ENCODE measurements at places on chromosomes 3 and 15.

- no peak for DNase-seq
These were observed 96.6 kb downstream of the SPRED1 start for GRCh38 chr15:38349251-38349650.

DNA sequence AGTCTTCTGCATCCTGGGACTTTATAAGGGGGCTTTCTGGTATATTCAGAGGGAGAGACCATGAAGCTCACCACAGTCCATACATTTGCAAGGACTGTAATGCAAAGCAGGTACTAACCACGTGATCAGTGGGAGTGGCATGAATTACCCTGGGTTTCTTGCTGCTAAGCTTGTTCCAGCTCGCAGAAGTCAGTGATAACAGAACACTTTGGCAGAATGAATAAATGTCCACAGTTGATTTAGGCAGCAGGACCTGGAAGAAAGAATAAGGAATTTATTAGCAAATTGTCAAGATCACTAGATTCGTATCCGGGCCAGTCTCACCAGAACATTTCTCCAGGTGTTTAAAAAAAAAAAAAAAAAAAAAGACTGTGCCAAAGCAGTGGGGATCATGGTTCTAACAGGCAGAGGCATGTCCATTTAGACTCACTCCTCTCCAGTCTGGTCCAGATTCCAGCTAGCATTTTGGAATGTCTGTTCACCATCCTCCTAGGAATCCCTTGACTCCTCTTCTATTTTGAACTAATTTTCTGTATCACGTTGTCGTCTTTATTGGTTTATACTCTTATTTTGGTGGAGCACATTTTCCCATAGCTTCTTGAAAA lies 24.5 kb downstream of the HHLA2 start:
- no peak for DNase-seq

DNA sequence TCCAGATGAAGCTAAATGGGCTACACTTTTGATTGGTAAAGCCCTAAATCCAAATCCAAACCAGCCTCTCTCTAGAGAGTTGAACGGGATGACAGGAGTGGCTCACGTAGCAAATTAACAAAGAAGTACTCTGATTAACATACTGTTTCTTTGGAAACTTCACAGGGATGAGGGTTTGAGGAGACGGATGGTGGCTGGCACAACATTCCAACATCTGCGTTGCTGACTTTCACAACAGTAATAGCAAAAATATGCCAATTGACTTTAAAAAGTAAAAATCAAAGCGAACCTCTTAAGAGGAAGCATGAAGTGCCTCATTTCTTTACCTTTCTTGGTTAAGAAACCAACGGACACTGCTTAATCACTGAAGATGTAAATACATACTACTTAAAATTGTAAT lies 181.4 kb downstream of the TBL1XR1 start:
- no peak for DNase-seq

DNA sequence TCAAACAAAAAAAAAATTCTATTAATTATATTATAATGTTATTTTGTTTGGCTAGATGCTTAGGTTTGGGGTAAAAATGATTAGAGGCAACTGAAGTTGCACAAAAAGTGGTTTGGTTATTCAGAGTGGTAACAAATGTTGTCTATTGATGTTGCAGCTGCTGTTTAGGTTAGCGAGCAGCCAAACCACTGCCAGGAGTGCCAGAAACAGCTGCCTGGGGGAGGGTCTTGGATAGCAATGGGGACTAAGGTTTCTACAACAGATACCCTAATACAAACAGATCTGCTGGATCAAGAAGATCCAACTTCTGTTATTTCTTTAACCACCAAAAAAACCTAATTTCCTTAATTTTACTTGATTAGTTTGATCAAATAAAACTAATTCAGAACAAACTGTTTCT lies 26.6 kb downstream of the BTLA start:
- no peak for DNase-seq

DNA sequence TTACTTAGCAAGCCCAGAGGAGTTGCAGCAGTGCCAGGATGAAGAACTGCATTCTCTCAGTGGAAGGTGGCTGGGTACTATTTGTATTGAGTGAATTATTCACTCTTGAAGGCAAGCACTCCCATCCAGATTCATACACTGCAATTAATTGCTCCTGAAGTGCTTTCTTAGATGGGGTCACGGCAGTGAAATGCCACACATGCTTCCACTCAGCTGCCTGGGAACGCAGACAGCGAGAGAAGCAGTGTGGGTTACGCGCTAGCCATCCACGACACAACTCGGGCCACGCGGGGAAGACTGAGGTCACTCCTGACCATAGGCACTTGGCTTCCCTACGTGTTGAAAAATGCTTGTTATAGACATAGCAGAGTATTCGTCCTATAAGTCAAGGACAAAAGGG lies 30.8 kb upstream of the LMCD1 start:
- no peak for DNase-seq

- DNase-seq: peak; percentile 9
These were observed 58.5 kb downstream of the RPL22L1 start for GRCh38 chr3:170811515-170811914.

DNA sequence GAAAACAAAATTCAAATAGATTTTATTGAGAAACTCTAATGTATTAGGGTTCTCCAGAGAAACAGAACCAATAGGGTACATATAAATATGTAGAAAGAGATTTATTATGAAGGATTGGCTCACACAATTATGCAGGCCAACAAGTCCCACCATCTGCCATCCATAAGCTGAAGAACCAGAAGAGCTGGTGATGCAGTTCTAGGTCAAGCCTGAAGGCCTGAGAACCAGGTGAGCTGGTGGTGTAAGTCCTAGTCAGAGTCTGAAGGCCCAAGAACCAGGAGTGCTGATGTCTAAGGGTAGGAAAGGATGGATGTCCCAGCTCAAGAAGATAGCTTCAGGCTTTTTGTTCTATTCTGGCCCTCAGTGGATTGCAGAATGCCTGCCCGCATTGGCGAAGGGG lies 2.6 kb upstream of the NFKBIZ start:
- DNase-seq: no peak

GRCh38 chr3:129595544-129596193 lies 10.8 kb downstream of the PLXND1 start:
- DNase-seq: no peak

GRCh38 chr3:71784914-71785531 lies at the start of gene PROK2:
PROK2 (minus strand) TSS chr3:71785148; CDS start chr3:71785052, 96 bp downstream.
- no peak for DNase-seq

- no peak for DNase-seq
These were observed 302.1 kb upstream of the TPRG1 start for GRCh38 chr3:188869628-188870027.

GRCh38 chr15:73950479-73950830 lies 24.2 kb downstream of the LOXL1 start:
- no peak for DNase-seq

All from Kasumi-1 (cell line).